Cardiac atrium fibroblast (primary cell): ENCODE measurements at places on chromosomes 12 and 14. TPM values are rescaled to one million over a fixed set of nuclear protein-coding genes. Genes with fewer than 3 reads are reported as not detected.

The TSFM gene
- total RNA-seq, result 15.5 and 25.4 TPM in 2 replicates

The GALNT8 gene
- under 0.01 TPM in 1 of 2 replicates, not detected in the other for total RNA-seq

The SDS gene
- total RNA-seq, result not detected in 2 replicates

The SLC2A14 gene
- total RNA-seq, result 0.36 and 0.49 TPM in 2 replicates

The SBNO1 gene
- 10.8 and 17.5 TPM in 2 replicates for total RNA-seq
